ENCODE measurements at places on chromosomes 4 and X. TPM values are rescaled to one million over a fixed set of nuclear protein-coding genes. Genes with fewer than 3 reads are reported as not detected.

Gene NEUROG2
- total RNA-seq, result not detected

Gene ODAM
- not detected for total RNA-seq

Gene GRK4
- 6.0 TPM for total RNA-seq

Gene NPY5R
- total RNA-seq, result not detected

Gene SRPX
- 147 TPM for total RNA-seq

Gene FAM9C
- total RNA-seq, result not detected

Gene SERTM2
- not detected for total RNA-seq

Gene ARAP2
- total RNA-seq, result 6.7 TPM

Gene PNMA6A
- 4.4 TPM for total RNA-seq

Gene FRMPD4
- 0.24 TPM for total RNA-seq

Gene ANTXR2
- 92.7 TPM for total RNA-seq

Gene TMPRSS11B
- total RNA-seq, result not detected

Gene TRAM1L1
- 6.3 TPM for total RNA-seq

Gene MMAA
- total RNA-seq, result 6.3 TPM

Gene MAB21L2
- total RNA-seq, result 5.4 TPM

Gene SLC49A3
- total RNA-seq, result 8.5 TPM

Gene POF1B
- not detected for total RNA-seq

Gene ARHGAP24
- total RNA-seq, result 148 TPM

Gene OTUD6A
- not detected for total RNA-seq

Gene NSG1
- total RNA-seq, result 0.73 TPM

Gene UPF3B
- total RNA-seq, result 0.61 TPM

Gene SCML2
- 2.6 TPM for total RNA-seq

Gene BGN
- total RNA-seq, result 39.8 TPM

Gene DDIT4L
- total RNA-seq, result 7.2 TPM

Gene NALF2
- not detected for total RNA-seq

Gene PCDH18
- total RNA-seq, result 492 TPM

Gene FAM241A
- total RNA-seq, result 1.9 TPM

Gene MAGEC3
- not detected for total RNA-seq

Gene RTL5
- total RNA-seq, result 2.9 TPM
